Stimulated activated CD4-positive, alpha-beta T cell treated with anti-CD3 and anti-CD28 coated beads, TNF-alpha, amount 100 ng/mL, for 24 hours (primary cell): ENCODE measurements at places on chromosomes 1 and 21.

- DNase-seq: no peak
Measured at GRCh38 chr1:175848329-175848728, 104.9 kb upstream of the TNR start.

DNA sequence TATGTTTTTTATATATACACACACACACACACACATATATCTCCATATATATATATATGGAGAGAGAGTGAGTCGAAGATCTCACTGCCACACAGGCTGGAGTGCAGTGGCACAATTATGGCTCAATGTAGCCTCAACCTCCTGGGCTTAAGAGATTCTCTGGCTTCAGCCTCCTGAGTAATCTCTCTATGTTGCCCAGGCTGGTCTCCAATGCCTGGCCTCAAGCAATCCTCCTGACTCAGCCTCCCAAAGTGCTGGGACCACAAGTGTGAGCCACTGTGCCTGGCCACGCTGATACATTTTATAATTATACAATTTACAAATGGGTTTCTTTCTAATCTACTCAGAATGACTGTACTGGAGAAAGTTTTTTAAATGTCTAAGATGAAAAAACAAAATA, 664.2 kb downstream of the PTPRC start:
- no peak for DNase-seq

DNA sequence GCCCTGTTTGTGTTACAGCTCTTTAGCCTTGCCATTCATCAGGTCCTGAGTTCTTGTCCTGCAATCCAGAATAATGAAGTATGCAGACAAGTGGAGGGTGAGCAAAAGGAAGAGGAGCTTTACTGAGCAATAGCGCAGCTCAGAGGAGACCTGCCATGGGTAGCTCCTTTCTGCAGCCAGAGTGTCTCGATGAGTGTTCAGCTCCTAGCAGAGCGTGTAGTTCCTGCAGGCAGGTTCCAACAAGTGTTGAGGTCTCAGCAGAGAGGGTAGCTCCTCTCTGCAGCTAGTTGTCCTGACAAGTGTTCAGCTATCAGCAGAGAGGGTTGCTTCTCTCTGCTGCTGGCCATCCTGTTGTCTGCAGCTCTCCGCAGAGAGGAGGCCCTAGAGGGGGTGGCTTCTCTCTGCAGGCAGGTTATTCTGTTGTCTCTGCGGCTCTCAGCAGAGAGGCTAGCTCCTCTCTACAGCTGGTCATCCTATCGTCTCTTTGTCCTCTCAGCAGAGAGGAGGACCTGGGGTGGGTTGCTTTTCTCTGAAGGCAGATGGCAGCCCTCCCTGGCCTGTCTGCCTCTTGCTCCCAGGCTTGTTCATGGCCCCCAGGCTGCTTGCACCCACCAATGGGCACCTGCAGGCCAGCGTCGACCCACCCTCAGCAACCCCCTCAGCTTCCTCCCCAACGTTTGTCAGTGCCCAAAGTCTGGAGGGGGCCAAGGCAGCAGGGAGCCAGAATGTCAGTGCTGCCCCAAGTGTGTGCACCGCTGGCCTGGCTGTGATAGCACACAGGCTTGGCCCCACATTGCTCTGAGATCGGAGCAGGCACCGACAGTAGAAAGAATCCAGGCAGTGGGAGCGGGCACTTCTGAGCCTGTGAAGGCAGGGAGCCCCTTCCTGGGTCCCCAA, 112.5 kb upstream of the RUNX3 start:
- DNase-seq: no peak

GRCh38 chr1:7573481-7573880, 197.6 kb upstream of the VAMP3 start:
- no peak for DNase-seq

- DNase-seq: no peak
Measured at GRCh38 chr1:53656747-53657530, 82.0 kb downstream of the GLIS1 start.

DNA sequence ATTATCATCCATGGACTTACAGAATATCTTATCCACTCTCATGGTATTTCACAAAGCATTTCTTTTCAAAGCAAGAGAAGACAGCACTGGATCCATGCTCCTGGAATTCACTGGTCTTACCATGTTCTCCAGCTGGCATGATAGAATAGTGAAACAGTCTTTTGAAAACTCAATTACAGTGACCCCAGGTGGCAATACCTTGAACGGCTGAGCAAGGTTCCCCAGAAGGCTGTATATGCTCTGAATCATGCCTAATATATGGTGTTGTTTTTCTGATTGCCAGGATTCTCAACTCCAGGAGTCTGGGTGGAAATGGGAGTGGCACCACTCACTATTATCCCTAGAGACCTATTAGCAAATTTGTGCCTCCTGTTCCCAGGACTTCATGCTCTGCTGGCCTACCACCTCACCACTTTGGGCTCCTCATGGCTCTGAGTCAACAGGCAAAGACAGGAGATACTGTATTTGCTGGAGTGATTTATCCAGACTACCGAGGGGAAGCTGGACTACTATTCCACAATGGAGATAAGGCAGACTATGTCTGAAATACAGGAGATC, 87.6 kb downstream of the CATSPERE start:
- DNase-seq: no peak

GRCh38 chr1:39615086-39615673, 24.3 kb downstream of the HEYL start:
- no peak for DNase-seq

GRCh38 chr1:150696590-150696989, 364 bp downstream of the GOLPH3L start:
- no peak for DNase-seq

DNA sequence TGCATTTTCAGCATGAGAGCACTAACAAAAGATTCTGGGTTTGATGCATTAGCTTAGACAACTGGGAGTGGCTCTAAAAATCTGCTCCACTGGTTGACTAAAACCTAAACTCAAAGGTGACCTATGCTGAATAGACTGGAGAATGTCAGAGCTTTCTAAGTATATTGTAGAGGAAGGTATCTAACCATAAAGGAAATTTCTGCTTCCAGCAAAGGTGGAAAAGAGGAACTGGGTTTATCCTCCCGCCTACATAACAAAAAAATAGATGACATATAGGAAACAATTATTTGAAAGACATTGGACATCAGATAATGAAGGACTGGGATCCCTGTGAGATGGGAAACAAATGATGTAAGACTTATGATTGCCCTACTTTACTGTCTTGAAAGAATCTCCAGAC, 35.8 kb upstream of the CR2 start:
- DNase-seq: no peak

DNA sequence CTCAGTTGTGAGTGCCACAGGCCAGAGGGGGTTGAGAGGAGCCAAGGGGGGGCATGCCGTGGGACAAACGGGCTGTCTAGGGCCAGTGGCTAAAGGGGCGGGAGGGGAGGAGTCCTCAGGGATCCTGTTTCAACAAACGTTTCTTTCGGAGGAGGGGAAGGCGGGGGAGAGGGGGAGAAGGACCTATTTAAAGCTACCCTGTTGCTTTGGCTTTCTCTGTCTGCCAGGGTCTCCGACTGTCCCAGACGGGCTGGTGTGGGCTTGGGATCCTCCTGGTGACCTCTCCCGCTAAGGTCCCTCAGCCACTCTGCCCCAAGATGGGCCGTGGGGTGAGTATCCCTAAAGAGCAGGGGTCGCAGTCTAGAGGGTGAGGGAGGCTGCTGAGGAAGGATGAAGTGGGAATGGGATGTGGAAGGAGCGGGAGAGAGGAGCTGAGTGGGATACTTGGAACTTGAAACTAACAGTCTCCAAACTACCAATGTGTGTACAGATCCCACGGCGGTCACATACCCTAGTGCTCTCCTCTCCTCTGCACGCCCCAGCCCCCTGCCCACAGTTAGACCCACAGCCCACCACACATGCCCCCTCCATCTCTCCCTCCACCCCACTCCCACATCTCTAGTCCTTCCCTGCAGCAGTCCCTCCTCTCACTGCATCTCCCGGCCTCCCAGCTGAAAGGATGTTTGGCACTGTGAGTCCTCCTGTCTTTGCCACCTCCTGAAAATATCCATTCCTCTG, at the start of gene ATP1A2:
Gene ATP1A2 (plus strand): TSS at position 215 of the 738 bp plus-strand sequence. CDS start 103 bp downstream, at position 318.
- DNase-seq: no peak

DNA sequence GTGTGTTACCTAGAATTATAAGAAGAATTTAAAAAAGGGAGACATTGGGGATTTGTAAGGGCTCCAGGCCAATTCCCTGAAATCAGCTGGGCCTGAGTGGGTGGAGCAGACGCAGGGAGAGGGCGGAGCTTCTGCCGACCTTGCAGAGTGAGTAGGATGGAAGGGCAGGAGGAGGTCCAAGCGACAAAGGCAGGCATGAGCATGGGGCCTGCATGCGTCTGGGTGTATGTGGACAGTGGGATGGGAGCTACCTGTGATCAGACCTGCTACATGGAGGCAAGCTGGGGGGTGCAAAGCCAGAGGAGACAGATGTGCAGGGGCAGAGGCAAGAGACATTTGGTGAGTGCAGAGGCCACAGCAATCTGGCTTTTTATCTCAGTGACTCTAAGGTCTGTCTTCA, 105.3 kb upstream of the OLIG2 start:
- no peak for DNase-seq

- DNase-seq: no peak
Measured at GRCh38 chr1:40389871-40390560, 16.5 kb downstream of the SMAP2 start.

GRCh38 chr1:61708953-61709907, 15.7 kb downstream of the TM2D1 start:
- no peak for DNase-seq

DNA sequence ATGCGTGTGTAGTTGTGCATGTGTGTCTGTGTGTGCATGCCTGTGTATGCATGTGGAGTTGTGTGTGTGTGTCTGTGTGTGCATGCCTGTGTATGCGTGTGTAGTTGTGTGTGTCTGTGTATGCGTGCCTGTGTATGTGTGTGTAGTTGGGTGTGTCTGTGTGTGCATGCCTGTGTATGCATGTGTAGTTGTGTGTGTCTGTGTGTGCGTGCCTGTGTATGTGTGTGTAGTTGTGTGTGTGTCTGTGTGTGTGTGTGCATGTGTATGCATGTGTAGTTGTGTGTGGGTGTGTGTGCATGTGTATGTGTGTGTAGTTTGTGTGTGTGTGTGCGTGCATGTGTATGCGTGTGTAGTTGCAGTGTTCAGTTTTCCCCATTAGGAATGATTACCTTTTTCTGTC, 162.0 kb downstream of the URB2 start:
- no peak for DNase-seq

DNA sequence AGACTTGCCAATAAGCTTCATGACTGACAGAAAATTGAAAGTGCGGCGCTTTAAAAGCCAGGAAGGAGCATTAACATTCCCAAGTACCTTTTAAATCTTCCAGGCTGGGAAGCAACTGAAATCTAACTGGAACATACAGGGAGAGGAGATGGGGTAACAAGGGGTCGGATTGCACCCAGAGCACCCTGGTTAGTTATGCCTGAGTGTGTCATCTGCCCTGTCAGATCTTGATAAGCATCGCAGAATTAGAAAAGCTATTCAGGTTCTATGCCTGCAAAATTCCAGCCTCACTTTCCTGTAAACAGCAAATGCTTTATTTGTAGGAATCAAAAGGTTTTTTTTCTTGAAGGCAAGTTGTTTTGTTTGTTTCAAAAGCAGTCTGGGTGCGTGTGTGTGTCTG, 58.5 kb downstream of the SERBP1 start:
- no peak for DNase-seq
